SHP77 treated with DMSO at 0.1 percent for 48 hours (cell line): ENCODE measurements at places on chromosomes 2 and 18.

- no peak for DNase-seq
Observed at GRCh38 chr18:62981566-62981965, 266.2 kb downstream of the PHLPP1 start.

- DNase-seq, result no peak
Observed at GRCh38 chr2:69087912-69088240, 74.9 kb downstream of the ANTXR1 start.

DNA sequence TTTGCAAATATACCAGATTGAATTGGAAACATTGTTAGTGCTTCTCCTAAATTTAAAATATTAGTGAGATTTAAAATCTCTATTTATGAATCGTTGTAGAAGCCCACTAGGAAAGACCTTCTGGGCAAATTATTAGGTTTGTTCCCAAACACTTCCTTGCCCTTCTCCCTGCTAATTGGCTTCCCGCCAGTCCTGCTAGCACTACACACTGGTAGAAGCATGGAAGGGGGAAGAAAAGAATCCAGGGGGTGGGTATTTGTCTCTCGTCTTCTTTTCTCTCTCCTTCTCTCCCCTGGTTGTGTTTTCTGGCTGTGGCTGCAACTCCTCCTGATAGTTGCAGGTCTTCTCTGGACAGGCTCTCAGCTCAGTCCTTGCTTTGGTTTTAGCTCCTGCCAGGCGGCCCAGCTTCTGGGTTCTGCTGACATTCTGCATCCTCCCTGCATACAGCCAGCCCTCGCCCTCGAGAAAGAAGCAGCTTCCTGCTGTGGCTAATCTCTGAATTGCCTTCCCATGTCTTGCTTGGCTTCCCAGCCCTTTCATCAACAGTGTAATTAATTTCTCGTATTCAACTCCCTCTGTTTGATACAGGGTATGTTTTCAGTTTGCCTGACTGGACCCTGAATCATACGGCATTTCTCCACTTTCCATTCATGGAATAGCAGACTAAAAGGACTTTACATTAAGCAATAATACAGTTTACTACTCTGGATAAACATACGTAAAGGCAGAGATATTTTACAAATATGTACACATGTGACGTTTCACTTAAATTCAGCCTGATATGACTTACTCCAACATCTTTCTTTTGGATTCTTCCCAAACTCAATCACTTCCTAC is 6.9 kb upstream of the PARD3B start:
- no peak for DNase-seq

GRCh38 chr2:202387608-202388342 is 11.6 kb downstream of the BMPR2 start:
- DNase-seq, result no peak

GRCh38 chr2:233007270-233007669 is 5.8 kb downstream of the NGEF start:
- DNase-seq, result no peak

GRCh38 chr18:45930963-45931362 is 36.2 kb downstream of the EPG5 start:
- DNase-seq, result no peak

DNA sequence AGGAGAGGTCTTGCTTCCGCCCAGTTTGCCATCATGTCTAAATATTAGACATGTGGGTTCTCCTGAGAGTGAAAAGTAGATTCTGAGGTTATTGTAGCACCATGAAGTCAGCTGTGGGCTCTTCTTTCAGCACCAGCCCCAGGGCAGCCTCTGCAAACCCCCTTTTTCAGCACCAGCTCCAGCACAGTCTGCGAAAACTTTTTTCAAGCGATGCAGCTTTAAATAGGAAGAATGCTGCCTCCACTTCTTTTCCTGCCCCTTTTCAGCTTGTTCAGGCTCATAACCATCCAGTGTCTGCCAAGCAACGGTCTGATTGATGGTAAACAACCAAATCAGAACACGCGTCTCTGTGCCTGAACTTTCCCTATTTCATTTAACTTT is at the start of gene COL5A2:
TSS of gene COL5A2 (minus strand) at position 192 of the 381 bp plus-strand sequence. CDS start at position 35, 157 bp downstream.
- DNase-seq, result no peak

DNA sequence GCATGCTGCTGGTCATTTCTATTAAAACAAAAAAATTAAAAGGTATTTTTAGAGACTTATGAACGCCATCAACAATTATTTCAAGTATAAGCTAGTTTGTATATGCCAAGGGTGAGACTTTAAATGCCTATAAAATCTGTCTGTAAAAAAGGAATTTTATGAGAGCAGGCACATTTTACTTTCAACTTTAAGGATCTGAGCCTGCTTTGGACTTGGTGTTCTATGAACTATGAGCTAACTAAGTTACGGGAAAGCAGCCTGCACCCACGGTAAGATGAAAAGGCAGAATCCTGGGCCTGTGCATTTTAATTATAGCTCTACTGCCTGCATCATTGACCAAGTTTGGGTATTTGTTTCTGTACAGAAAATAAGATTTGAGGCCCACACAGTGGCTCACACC is 95.4 kb downstream of the PLEKHM3 start:
- no peak for DNase-seq

GRCh38 chr2:227661025-227661649 is 5.5 kb upstream of the SCYGR5 start:
- no peak for DNase-seq
